Stimulated activated CD8-positive, alpha-beta memory T cell treated with anti-CD3 and anti-CD28 coated beads, Interleukin-15, amount 100 ng/mL, for 24 hours (primary cell): ENCODE measurements at places on chromosomes 2 and 18.

DNA sequence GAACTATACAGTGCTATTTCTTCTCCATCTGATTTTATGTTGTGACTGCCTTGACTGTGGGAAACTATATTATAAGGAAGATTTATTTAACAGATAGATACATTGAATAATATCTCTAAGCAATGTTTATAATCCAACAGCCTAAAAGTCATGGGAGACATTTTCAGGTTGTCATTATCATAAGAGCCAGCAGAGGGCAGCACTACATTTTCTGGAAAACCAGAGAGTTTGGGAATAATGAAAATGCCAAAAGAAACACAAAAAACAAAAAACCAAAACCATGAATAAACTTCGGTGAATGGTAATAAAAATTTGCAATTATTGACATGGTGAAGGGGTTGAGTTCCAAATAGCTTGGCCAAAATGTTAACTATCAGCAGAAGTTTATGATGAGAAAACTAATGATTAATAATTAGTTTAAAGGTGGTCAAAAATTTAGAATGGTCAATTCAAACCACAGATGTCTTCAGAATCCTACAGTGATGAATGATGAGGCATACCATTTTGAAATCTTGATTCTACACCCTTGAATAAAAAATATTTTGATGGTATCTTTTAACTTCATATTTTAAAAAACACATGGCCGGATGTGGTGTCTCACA is 4.7 kb downstream of the EEF1B2 start:
- DNase-seq: no peak

DNA sequence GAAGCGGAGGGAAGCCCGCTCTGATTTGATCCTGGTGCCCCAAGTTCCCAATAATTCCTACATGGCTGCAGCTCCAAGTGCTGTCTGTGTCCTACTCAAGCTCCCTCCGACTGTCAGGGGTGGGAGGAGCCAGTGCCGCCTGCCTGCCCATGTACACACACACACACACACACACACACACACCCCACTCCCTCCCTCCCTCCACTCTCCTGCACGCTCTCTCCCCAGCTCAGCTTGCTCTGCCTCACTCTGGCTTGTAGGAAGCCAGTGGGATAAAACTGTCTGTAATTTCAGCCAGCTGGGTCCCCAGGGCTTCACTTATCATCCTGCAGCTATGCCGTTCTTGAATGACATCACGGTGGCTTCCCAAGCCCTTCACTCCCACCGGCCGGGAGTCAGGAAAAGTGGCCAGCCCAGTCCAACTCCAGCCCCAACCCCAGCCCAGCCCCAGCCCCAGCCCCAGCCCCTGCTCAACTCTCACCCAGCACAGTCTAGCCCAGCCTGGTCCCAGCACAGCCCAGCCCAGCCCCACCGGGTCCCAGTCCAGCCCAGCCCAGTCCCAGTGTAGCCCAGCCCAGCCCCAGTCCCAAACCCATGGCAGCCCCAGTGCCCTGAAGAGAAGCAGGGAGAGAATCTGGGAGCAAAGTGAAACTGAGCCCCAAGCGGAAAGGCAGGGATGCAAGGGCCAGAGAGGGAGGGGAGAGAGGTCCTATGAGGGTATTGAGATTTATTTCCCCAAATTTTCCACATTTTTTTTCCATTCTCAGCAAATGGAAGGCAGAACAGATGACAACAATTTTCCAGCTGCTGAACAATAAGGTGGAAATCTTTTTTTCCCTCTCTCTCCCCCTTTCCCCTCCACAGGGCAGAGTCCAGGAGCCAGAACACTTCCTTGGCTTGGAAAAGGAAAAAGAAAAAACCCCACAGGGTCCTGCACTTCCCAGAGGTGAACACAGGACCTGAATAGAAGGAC is 144.0 kb downstream of the TNS1 start:
- DNase-seq: no peak

- DNase-seq: no peak
These were observed 199.0 kb upstream of the DCC start for GRCh38 chr18:52140986-52141385.

- no peak for DNase-seq
These were observed 13.5 kb upstream of the ZAP70 start for GRCh38 chr2:97699765-97700444.

- no peak for DNase-seq
These were observed 15.0 kb upstream of the INO80C start for GRCh38 chr18:35512761-35513160.

GRCh38 chr2:239050252-239050649 is 202.4 kb downstream of the TWIST2 start:
- no peak for DNase-seq

DNA sequence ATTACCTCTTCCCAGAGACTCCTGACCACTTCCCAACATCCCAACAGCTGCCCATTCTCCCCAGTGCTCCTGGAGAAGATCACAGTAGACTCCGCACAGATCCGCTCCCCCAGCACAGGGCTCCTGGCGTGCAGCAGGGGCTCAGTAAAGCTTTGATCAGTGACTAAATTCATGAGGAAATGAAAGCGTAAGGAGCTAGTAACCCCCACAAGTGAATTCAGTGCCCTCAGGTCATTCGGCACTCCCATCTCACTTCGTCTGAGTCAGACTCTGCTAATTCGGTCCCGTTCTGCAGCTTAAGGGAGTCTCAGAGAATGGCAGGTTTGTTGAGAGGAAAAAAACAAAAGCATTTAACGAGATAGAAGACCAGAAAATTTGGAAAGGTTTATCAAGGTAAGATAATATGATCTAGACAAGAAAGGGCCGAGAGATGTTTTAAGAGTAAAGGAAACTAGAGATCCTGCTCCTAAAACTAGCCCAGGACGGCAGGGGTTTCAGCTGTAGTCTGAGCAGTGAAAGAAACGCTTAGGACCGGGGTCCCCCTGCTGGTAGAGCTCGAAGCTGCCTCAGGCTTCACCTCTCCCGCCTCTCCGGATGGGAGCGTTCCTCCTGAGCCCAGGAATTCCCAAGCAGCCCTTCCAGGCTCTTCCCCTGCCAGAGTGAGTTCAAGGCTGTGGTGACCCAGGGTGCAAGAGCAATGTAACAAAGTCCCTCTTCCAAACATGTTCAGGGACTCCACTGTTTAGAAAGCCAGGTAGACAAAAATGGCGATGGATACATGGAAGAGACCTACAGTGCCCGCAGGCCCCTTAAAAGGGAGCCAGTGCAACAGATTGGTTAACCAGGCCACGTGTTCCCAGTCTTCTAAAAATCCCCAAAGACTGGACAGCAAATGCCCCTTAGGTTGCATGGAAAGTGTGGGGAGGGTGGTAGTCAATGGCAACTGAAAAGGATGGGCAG is 127.3 kb downstream of the DNER start:
- no peak for DNase-seq

GRCh38 chr2:186135686-186136085 is 350.4 kb upstream of the ZC3H15 start:
- no peak for DNase-seq

GRCh38 chr2:74472945-74473258 is 422 bp upstream of the MRPL53 start:
- no peak for DNase-seq

DNA sequence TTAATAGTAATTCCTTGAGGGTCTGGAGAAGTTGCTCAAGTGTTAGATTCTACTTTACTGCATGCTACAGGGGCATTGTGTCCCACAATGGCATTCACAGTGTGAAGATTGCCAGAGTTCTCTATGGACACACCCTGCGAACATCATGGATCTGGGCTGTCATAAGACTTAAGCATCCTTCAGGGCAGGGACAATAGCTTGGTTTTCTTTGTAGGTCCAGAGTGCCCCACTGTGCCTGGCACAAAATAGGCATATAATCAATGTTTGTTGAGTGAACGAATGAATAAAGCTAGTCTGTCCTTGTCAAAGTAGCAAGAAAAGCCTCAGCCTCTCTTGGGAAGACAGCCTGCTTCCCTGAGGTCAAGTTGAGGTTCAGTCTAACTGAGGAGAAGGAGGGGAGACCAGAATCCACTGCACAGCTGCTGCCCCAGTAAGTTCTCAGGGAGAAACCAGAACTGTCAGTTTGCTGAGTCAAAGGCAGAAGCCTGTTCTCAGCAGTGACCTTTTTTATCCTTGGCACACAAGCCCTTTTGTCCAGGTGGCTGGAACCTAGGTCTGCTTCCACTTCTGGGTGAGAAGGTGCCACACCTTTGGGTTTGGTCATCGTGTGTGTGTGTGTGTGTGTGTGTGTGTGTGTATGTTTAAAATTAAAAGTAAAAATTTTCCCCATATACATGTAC is 15.0 kb downstream of the INPP4A start:
- no peak for DNase-seq

- no peak for DNase-seq
These were observed 23.9 kb upstream of the STK17B start for GRCh38 chr2:196195302-196195701.

DNA sequence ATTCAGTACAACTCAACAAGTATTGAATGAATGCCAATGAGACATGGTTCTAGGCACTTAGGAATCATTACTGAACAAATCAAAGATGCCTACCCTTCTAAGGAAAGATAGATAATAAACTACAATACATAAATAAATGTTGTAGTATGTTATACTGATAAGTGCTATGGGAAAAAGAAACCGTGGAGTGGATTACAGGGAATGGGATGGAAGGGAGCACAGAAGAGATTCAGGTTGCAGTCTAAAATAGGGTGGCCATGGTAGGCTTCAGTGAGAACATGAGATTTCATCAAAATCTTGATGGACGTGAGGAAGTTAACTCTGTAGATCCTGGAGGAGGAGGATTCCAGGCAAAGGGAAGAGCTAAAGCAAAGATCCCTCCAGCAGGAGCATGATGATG is 17.9 kb upstream of the CREB1 start:
- no peak for DNase-seq

GRCh38 chr2:237723602-237724001 is 75.0 kb upstream of the RBM44 start:
- no peak for DNase-seq

DNA sequence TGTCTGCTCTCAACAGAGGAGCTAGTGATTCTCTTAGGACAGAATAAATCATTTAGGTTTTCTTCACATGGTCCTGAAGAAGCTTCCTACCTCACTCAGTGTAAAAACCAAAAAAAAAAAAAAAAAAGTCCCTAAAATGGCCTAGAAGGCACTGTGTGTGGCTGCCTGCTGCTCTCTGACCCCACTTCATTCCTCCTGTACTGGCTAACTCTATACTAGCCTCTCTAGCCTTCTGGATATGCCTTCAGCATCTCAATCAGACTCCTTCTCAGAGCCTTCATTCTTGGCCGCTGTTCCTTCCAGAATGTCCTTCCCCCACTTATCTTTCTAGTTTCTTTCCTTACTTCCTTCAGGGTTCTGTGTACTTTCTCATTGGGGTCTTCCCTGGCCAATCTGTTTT is 82.1 kb downstream of the CERS6 start:
- no peak for DNase-seq

DNA sequence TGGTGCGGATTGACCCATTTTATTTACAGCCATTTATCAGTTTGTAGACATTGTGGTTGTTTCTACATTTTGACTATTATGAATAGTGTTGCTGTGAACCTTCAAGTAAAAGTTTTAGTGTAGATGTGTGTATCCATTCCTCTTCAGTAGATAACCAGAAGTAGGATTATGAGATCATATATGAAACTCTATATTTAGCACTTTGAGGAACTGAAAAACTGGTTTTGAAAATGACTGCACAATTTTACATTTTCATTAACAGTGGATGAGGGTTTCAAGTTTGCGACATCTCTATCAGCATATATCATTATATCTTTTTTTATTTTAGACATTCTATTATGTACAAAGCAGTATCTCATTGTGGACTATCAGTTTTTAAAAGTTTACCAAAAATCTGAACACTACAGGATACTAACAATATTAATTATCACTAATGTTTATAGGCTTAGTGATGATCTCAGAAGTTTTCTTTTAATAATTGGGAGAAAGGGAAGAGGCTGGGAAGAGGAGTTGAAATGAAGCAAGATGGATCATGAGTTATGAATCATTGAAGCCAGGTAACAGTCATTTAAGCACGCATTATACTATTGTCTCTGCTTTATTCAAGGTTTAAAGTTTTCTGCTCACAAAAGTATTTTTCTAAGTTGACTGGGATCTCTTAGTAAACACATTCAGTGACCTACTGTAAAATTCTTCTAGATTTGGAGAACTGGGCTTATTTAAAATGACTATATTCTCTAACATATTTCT is 329.0 kb upstream of the LRATD1 start:
- DNase-seq: no peak

DNA sequence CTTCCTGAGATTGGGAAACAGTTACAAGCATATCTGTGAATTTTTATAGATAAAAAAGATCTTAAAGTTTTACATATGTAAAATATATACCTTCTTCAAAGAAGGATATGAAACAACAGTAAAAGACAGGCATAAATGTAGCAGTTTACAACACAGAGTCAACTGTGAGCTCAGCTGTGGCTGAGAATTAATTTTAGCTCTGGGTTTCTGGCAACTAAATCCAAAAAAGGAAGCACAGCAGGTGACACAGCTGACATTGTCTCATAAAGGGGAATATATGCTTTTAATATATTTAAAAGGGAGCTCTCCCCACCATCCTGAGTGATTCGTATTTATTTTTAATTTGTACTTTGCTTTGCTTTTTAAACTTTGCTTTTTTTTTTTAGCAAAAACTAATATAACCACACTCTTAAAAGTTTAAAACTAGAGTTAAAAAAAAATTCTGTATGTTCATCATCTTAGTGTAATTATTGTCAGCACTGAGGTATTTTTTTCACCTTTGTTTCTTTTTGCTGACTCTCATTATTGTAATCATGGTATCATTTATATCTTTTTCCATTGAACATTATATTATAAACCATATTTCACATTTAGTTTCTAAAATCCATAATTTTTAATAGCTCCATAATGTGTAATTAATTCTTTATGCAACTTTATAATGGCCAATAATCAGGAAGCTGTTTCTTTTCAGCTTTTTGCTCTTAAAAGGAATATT is 6.7 kb downstream of the TUBB6 start:
- no peak for DNase-seq

DNA sequence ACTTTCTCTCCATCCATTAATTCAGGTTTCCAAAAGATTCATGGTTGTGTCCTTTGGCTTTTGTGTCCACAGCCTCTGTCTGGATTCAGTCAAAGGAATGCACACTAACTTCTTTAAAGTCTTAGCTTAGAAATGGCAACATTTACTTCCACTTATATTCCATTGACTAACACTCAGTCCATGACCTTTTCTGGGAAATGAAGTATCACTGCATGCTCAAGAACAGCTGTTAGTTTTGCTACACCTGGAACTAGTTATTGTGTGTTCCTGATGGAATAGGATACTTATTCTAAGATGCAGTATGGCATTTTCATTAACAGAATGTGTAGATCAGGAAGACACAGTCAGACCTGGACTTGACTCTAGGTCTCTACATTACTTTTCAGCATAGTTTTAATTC is 88.8 kb downstream of the KYNU start:
- DNase-seq: no peak

- DNase-seq: no peak
These were observed 24.2 kb downstream of the HPCAL1 start for GRCh38 chr2:10326707-10327594.

DNA sequence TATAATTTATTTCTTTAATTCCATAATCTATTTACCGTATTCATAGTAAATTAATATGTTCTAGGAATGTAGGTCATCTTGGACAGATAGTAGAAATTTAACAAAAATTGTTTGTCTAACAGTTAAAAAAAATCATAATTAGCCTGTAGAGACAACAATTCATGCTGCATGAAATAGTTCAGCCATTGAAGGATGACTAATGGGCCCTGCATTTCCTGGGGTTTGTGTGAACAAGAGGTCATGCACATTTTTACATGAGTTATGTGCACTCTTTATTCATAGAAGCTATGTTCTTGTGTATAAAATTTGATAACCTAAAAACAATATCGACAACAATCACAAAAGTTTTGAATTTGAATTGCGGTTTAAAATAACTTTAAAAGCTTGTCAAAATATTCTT is 1663.6 kb downstream of the SUCLG1 start:
- no peak for DNase-seq
